ENCODE measurements at places on chromosomes 16 and 17.

GRCh38 chr16:57998992-57999365, 1.5 kb downstream of the ZNF319 start:
- peak; percentile 46 for DNase-seq

GRCh38 chr17:18932360-18933055, 19.5 kb upstream of the SLC5A10 start:
- no peak for DNase-seq

GRCh38 chr16:47519996-47520679, 59.0 kb downstream of the PHKB start:
- no peak for DNase-seq

DNA sequence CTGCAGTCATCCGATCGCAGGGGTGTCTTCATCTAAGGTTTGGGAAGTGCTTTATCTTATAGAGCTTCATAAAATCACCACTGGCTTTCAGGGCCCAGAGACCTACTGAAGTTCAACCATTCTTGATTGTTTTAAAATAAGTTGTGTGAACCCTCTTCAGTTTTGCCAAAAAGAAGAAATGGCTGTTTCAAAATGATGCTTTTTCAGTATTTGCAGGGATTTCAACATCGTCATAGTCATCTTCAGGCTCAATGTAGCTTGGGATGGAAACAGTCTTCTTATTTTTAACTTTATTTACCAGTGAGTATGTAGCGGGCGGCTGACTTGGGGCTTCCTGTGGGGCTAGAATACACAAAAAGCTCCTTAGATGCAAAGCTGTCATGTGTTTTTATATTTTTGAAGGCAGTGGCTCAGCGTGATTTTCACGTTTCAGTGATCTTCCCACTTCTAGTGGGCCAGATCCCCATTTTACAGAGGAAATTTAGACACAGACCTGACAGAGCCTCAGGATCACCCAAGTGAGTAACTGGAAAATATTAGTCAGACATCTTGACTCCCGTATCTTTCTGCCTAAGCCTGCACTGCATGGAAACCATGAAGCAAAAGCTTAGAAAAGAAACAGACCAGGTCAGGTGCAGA, 19.1 kb upstream of the ZNF594 start:
- DNase-seq = no peak

GRCh38 chr17:77790143-77790829, 168.2 kb upstream of the TNRC6C start:
- no peak for DNase-seq

DNA sequence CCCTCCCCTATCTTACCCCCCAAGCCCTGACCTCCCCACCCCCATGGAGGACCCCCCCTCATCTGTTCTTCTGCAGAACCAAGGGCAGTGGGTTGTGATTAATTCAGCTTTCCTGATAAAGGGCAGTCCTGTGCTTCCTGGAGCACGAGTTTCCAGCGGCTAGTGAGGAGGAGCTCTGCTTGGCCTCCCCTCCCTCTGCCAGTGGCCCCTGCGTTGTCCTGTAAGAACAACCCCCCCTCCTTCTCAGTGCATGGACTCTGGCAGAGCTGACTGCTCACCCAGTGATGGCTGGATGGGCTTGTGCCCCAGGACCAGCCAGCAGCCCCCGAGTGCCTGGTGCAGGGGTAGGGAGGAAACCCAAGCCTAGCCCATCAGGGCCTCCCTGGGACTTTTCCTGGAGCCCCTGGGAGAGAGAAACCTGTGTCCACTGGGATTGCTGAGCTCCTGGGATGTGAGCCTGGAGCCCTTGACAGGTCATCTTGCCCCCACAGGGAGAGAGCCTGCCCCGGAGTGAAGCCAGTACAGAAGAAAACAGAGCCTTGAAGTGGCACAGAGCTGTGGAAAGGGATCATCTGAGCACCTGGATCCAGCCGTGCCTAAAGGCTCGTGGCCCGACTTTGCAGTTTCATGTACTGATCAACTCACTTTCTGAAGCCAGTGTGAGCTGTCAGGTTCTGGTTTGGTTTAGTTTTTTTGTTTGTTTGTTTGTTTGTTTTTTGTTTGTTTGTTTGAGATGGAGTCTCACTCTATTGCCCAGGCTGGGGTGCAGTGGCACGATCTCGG, 26.5 kb downstream of the MMP15 start:
- DNase-seq = no peak

DNA sequence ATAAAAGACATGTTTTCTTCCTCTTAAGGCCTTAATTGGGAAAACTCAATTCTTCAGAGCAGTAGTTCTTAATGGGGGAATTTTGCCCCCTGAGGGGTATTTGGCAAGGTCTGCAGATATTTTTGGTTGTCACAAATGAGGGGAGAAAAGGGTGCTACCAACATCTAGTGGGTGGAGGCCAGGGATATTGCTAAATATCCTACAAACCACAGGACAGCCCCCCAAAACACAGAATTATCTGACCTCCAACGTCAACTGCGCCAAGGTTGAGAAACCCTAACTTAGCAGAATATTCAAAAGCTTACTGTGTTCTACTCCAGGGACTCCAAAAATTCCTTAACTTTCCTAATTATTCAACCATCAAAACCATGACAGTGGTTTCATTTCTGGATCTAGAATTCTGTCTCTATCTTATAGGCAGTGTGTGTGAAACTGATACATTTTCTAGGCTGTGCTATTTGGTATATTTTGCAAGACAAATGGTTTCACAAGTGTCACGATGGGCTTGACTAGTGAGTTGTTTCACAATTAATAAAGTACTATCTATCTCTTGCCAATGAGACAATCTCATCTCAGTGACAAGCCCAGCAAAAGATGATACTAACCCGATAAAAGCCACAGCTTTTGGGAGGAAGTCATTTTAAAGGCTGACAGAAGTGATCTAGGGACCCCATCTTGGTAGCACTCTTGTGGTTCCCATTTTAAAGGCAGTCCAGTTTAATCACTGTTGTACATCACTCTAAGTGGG, 14.7 kb downstream of the TXNDC11 start:
- no peak for DNase-seq

GRCh38 chr17:841313-841712, 59.2 kb downstream of the MRM3 start:
- DNase-seq = no peak

DNA sequence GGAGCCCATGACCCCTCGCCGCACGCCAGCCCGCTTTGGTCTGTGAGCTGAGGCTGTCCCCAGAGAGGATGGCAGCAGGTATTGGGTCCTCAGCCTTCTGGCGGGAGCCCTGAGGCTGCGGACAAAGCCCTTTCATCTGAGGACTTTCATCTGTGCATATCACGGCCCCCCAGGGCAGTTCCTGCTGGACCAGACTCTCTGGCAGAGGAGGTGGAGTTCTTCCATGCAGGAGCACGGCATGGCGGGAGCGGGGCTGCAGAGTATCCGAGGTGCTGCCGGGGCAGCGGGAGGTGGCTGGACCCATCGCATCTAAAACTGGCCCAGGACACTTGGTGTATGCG, 18.8 kb downstream of the DHX38 start:
- no peak for DNase-seq

- no peak for DNase-seq
These were observed 41.6 kb upstream of the RNFT1 start for GRCh38 chr17:60006160-60006559.

GRCh38 chr17:36107660-36108059, 4.0 kb downstream of the CCL4 start:
- no peak for DNase-seq

GRCh38 chr16:73192232-73192894, 144.4 kb upstream of the ZFHX3 start:
- DNase-seq = no peak

- DNase-seq = peak; percentile 50
These were observed 1.6 kb downstream of the GFAP start for GRCh38 chr17:44913676-44914075.

- DNase-seq = no peak
These were observed 10.9 kb upstream of the SP2 start for GRCh38 chr17:47884905-47885730.

Data from upper lobe of right lung (tissue), 1 donor.